ENCODE measurements at places on chromosomes 13 and 19.

DNA sequence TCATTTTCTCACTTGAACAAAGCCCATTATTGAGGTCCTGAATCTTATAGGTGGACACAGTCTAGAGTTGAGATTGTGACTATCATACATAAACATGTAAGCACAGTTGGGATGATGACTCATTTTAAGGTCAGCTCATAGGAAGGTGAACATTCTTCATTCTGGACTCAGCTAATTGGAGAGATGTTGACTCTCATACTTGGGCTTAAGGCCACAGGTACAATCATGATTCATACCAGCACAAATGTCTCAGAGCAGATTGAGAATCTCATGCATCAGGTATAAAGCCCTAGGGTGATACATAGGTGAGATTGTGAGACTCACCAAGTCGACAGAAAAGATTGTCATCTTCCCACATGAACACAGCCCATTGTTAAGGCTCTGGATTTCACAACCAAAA lies 62.3 kb upstream of the ZNF724 start:
- DNase-seq = no peak

GRCh38 chr13:88840085-88840484 lies 1168.9 kb downstream of the SLITRK5 start:
- DNase-seq = no peak

DNA sequence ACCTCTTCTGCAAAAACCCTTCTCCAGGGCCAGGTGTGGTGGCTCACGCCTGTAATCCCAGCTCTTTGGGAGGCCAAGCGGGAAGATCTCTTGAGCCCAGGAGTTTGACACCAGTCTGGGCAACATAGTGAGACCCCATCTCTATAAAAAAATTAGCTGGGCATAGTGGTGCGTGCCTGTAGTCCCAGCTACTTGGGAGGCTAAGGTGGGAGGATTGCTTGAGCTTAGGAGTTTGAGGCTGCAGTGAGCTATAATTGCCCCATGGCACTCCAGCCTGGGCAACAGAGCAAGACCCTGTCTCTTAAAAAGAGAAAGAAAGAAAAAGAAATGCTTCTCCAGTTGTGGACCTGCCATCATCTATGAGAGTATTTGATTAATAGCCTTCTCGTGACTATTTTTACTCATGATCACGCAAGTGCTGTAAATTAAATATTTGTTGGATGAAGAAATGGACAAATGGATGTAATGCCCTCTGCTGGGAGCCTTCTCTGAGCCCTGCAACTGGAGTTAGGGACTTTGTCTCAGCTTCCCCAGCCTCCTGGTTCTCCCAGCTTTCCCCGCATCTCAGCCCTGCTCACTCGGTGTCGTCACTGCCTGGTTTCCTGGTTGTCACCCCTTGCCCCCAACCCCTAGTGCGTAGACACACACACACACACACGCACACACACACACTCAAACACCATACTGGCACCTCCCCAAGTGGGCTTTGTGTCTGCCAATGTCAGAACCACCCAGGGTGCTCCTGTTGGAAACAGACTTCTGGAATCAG lies 12.2 kb downstream of the WIZ start:
- no peak for DNase-seq

DNA sequence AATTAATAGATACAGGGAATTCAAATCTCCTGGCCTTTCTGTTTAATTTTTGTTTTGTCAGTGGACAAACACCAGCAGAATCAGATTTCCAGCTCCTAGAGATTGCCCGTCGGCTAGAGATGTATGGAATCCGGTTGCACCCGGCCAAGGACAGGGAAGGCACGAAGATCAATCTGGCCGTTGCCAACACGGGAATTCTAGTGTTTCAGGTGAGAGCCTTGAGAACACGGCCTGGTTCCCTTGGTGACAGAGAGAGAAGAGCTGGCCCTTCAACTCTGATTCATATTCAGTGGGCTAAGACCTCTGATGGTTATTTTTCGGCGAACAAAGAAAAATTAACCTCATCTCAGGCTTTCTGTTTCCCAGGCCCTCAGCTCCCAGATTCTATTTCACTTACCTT lies 191.3 kb downstream of the STK24 start:
- no peak for DNase-seq

DNA sequence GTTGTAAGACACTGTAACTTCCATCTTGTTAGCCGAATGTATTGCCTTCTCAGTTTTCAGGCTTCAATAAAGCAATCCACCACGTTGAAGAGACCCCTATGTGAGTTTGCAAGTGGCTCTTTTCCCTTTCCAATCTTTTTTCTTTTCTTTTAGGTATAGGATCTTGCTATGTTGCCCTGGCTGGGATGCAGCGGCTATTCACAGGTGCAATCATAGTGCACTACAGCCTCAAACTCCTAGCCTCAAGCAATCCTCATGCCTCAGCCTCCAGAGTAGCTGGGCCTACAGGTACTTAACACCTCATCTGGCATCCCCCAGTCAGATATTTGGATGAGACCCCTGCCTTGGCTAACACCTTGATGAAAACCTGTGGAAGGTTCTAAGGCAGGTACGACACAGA lies 33.5 kb upstream of the FEM1A start:
- DNase-seq = no peak

DNA sequence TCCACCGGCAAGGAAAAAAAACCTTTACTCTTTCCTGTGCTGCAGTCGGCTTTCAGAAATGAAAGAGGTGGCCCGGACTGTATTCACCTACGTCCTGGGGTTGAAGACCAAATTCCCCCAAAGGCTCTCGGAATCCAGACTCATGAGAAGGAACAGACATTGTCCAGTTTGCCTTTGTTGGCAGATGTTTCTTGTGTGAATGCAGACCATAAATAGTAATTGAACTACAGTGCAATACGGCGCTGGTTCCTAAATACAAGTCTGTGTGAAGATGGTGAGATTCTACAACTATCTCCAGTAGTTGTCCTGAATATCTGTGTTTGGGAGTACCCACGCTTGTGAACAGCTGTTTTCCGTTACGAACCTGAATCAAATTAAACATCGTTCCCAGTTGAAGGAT lies 11.2 kb upstream of the PTOV1 start:
- DNase-seq = no peak

GRCh38 chr13:29621051-29621800 lies 25.7 kb upstream of the SLC7A1 start:
- DNase-seq = no peak

DNA sequence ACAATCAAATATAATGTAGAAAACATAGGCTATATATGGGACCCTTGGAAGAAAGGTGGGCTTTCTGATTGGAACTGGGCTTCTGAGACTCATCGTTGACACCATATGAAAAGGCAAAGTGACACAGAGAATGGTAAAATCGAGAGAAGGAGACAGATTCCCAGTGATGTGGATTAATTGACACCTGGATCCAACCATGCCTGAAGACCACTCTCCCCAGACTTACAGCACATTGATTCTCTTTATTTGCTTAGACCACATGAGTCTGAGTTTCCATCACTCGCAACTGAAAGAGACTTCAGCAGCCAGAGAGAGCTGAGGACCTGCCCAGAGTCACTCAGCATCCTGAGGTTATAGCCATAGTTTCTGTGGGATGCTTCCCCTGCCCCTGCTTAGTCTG lies 6.0 kb downstream of the CYP4F11 start:
- DNase-seq = no peak

DNA sequence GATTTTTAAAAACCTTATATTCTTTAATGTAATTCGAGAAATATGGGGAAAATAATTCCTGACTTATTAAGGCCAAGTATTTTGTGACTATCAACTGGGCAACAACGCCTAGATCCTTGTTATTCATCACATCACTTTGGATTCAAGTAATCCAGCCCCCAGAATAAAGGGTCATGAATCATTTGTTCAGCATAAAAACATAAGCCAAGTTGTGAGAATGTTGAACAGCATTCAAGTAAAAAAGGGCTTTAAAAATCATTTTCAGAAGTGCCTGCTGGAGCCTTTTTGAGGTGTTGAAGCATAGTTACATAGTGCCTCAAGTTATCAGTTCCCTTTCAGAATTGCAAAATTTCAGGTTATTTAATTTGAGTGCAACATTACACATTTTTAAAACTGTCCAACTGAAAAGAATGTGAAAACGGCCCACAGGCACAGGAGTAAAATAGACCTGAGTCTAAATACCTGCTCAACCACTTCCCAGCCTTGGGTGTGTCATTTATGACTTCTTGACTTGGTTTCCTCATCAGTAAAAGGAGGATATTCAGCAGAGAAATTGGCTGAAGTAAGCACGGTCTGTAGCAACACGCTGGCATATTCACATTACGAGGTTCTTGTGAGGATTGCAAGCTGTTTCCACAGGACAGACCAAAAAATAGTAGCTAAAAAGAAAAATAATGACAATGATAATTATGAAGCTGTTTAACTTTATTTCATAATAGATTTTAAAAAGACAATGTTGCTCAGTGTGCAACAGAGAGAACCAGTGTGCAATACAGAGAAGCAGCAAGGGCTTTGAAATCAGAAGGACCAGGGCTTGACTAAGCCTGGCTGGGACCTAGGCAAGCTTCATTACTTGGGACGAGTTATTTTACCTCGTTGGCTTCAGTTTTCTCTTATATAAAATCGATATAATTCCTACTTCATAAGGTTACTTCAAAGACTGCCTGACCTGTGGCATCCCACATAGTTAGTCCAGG lies 56.6 kb downstream of the MBNL2 start:
- no peak for DNase-seq

DNA sequence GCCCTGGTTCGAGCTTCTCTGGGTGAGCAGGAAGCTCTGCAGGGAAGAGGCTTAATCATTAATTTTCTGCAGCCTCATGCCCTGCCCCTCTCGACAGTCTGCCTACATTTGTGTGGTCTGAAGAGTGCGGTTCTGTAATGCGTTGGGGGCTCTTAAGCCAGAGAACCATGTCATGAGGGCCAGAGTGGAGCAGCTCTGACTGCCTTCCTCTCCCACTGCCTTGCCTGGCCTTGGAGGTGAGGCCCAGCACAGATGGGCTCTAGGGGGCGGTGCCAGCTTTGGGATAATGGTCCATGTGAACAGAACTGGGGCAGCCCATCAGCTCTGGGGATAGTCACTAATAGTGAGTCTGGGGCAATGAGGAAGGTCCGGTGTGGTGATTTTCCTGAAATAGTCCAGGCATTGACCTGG lies 5.7 kb downstream of the FGF9 start:
- no peak for DNase-seq

DNA sequence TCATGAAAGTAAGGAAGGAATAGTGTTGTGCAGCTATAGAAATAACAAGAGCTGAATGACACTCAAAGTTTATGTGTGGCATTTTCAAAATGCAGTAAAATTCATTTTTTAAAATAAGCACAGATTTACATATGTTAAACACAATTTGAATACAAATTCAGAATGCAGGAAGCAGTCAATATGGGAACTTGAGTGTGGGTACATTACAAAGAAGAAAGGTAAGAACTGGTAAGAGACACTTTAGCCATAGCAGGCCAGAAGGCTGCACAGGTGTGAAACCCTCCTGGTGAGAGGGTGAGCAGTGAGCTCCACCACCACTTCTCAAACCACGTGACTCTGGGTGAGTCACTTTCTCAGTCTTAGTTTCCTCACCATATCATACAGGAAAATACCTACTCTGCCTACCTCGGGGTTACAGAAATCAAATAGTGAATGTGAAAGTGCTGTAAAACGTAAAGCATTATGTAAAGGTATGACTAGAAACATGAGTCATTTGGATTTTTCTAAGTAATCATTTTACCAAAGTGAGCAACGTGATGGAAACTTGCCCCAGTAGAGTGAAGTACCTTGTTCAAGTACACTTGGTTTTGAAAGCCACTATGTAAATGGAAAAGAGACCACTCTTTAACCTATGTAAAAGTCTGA lies 40.5 kb downstream of the USP12 start:
- DNase-seq = peak; percentile 72

DNA sequence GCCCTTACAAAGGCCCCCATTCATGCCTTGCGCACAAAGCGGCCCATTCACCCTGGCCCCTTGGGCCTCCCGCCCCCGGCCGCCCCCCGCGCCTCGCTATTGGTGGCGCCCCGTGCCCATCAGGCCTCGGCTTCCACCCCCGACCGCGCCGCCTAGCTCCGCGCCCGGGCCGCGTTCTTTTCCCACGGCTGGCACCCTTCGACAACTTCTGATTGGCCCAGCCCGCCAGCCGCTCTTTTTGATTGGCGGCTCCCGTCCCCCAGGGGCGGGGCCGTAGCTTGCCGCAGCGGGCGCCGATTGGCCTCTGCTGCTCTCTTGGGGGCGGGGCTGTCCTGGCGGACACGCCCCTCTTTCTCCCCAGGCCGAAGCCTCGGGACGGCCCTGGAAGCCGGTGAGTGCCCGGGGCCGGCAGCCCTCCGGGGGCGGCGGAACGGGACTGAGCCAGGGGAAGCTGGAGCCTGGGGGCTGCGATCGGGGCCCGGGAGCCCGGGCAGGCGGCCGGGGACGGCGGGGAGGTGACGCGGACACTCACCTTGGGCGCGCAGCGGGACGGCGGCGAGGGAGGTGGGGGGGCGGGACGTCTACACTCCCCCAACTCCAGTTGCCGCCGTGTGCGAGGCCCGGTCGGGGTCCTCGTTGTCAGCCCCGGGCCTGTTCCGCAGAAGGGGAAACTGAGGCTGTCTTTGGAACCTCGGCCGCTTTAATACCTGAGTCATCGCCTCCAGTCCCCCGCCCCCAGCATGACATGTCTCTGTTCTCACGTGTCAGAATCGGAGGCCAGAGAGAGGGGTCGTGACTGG lies at the start of gene MYH14:
MYH14 (plus strand) TSS at position 342 of the 800 bp plus-strand sequence. CDS start 6,744 bp downstream, outside the sequence.
- peak; percentile 70 for DNase-seq

GRCh38 chr13:61880578-61881283 lies 465.1 kb upstream of the PCDH20 start:
- peak; percentile 50 for DNase-seq

- DNase-seq = no peak
Observed at GRCh38 chr19:35491836-35492360, 1.6 kb upstream of the KRTDAP start.

DNA sequence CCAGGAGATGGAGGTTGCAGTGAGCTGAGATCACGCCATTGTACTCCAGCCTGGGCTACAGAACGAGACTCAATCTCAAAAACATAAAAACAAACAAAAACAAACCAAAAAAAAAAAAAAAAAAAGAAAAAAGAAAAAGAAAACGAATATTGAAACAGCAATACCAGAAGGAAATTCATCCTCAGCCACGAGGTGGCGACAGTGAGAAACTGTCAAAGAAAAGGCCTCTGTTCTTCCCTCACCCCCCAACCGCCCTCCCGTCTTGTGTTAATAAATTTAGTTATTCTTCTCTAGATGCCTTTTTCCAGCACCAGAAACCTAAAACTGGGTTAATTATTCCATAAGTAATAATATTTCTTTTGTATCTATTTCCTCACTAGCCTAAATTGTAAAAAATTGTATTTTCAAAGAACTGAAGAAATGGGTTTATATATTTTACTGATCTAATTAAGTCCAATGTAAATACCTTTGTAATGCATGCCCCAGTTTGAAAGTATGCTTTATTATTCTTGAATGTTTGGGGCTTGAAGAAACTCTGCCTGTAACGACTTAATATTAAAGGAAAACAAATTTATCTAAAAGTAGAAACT lies 38.6 kb downstream of the LIG4 start:
- peak; percentile 54 for DNase-seq

All from suppressor macrophage treated with lipopolysaccharide for 1 hour (primary cell).